Thoracic aorta (tissue), 2 donors: ENCODE measurements at places on chromosomes 6 and 20.

DNA sequence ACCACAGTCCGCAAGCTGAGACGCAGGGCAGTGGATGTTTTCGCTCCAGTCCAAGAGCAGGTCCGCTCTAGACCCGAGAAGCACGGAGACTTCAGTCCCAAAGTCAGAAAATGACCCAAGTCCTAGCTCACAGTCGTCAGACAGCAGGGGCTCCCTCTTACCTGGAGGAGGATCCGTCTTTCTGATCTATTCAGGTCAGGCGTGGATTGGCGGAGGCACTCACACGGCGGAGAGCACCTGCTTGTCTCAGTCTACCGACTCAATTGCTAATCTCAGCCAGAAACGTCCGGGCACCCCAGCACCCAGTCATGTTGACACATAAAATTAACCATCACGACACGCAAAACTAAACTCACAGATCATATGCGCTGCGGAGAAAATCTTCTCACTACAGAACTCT, 285.3 kb upstream of the CDH4 start:
- no peak for DNase-seq

GRCh38 chr6:111715321-111715720, 109.6 kb upstream of the TRAF3IP2 start:
- DNase-seq = no peak

GRCh38 chr6:39422238-39422637, 99.7 kb upstream of the KCNK16 start:
- no peak for DNase-seq

GRCh38 chr20:52533401-52533800, 341.8 kb upstream of the ZFP64 start:
- DNase-seq = no peak
